Stimulated activated CD4-positive, alpha-beta T cell treated with anti-CD3 and anti-CD28 coated beads, Interleukin-1b, Interleukin-23, amount 100 ng/mL, for 4 hours (primary cell): ENCODE measurements at places on chromosomes 6 and 20.

DNA sequence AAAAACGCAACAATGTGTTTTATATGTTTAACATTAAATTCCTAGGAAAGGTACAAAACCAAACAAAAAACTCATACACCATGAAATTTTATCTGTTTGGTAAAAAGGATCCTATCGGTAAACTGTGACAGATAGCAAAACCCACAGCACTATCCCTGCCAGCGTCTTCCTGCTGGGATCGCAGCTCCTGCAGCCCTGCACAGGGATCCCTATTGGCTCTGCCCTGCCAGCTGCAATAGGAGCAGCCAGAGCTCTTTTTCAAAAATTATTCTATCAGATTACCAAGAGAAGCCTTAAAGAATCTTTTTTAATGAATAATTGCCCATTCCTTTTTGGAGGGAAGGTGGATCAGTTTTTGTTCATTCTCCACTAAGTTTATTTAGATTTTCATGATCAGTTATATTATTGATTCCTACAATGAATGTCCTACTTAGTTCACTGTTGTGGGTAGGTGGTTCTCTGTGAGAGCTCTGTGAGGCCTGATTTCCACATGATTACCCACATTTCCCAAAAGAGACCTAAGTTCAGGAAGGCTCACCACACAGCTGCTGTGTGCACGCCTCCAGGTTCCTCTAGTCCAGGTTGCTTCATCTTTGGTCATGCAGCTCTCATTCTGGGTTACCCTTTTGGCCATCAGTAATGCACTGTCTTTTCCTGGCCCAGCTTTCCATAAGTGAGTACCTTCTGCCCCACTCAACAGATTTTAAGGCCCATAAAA lies 293.8 kb downstream of the FRK start:
- DNase-seq, result no peak

DNA sequence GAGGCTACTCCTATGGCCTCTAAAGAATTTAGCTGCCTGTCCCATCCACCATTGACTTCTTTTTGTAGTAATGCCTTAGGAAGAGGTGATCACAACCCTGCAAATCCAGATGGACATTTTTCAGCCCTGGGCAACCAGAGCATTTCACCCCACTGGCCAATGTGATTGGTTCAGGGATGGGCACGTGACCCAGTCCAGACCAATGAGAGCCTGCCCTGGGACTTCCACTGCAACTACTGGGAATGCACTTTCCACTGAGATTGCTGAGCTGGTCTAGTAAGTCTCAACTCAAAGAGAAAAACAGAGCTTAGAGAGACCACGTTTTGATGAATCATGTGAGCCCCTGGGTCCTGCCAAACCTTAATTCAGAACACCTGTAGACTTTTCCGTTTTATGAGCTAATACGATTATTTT lies 8.9 kb upstream of the UBE2V1 start:
- no peak for DNase-seq

DNA sequence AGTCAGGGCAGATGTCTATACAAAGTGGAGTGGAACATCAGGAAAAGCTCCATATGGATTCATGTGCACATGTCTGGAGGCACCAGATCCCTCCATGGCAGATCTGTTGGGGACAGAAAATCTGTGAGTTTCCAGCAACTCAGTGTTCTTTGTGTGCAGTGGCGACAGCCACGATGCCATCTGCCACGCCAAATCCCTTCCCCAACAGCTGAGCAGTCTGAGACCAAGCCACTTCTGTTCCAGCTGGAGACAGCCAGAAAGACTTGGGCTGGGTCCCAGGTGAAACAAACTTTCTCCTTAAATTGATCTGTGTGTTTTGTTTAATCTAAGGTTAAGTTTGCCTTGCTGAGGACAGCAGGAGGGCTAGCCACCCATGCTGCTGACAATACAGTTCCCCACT lies 22.9 kb downstream of the FKBP1A start:
- no peak for DNase-seq

- no peak for DNase-seq
These were observed 156.9 kb downstream of the VEGFA start for GRCh38 chr6:43926634-43927531.

GRCh38 chr6:21984135-21984534 lies 312.7 kb downstream of the PRL start:
- no peak for DNase-seq

DNA sequence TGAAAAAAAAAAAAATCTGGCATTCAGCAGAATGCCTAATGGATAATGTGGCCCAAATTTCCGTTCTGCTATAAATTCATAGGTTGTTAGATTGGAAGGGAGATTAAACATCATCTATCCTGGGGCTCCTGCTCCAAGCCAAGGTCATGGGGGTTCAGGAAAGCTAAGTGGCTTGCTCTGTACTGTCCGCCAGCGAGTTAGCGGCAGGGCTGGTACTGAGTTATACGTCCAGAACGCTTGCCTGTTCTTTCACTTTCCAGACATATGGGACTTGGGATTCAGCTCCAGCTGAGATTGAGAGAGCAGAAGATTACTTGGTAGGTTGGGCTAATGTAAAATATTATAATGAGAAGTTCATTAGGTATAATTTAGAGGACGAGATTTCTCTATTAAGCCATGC lies 858 bp downstream of the RWDD1 start:
- DNase-seq, result no peak

DNA sequence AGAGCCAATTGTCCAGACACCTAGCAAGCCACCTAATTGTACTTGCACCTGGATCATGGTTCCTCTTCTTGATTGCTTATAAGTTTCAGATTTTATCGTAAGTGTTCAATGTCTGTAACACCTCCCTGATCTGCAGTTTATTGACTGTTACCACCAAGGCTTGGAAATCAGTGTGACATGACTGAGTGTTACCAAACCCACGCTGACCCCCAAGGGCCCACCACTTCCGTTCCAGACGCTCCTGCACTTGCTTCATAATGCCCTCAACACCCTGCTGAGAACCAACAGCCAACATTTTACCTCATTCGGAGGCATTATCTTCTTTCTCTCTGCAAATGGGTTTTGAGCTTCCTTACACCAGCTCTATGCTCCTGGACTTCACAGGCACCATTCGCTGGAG lies 6.3 kb downstream of the CCR6 start:
- DNase-seq, result no peak

- no peak for DNase-seq
These were observed 180.3 kb downstream of the THBS2 start for GRCh38 chr6:169073311-169073710.

GRCh38 chr6:142665393-142665792 lies 279.6 kb downstream of the HIVEP2 start:
- no peak for DNase-seq

DNA sequence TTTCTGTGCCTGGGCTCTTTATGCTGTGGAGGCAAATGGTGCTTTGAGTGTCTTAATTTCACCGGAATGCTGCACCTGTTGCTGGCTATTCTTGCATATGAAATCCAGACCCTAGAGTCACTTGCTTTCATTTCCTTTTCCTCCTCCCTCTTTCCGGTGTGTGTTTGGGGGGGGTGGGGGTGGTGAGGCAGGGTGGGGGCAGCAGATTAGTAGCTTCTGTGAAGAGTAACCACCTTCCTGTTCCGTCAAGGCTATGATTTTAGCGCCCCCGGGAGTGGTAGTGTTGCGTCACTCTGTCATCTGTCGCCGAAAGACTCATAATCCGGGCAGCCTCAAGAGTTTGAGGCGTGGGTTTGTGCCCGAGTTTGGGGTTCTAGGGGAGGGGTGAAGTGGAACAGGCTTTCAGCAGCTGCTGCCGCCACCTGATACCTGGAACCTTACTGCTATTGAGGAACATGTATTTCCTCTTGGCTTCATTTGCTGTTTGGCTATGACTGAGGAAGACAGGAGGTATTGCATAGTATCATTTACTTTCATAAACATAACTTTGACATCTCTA lies 49.1 kb downstream of the UTRN start:
- DNase-seq, result peak; percentile 63

DNA sequence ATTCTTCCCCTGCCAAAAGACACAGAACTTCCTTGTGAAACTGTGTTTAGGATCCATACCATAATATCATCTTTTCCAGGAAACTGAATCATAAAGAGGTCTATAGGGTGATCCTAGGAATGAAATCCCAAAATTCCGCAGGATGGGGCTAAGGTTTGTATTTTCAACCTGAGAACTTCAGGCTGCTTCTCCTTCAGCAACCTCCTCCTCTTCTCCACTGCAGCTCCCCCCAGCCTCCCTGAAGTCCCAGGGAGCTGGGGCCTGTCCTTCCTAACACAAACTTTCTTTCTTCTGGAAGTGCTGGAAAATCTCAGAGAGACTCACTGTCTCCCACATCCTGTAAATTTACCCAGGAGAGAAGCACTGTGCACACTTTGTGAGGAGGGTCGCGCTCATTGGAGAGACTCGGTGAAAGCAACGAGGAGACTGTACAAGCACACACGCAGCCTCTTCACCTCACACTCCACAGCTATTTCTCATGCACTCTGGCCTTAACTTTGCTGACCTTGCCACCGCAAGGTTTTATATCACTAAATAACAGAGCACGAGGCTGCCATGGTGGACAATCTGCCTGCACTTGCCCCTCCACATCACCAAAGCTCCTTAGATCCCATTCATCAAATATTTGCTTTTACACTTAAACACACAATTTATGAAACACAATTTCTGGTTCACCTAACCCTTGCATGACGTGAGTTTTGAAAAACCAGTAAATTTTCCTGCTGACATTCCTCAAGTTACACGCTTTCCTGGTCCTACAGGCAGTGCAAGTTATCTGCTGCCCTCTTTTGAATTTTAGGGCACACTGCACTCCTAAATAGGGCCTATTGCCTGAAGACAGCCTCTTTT lies 14.3 kb downstream of the ID4 start:
- DNase-seq, result no peak

DNA sequence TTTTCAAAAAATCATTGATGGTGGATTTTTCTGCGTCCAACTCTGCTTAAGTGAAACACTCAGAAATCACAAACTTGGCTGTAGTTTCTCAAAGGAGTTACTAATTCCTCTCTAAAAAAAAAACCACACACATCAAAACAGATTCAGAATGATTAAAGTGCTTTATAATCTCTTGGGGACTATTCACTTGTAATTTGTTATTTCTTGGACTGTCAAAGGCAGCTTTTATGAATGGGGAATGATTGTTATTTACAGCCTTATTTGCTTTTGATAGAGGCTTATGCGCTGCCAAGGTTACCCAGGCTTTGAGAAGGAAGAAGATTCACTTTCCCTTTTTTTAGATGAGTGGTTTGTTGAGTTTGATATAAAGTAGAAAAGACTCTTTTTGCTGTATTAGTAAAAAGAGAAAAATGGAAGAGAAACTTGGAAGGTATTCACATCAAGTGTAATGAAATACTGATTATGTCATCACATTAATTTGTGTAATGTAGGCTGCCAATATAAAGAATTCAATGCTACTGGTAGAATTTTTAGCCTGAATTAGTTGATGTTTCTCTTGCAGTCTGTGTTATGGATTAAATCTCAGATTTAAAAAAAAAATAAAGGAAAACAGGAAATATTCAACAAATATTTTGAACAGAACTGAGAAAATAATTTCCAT lies 381.0 kb upstream of the SASH1 start:
- DNase-seq, result no peak

DNA sequence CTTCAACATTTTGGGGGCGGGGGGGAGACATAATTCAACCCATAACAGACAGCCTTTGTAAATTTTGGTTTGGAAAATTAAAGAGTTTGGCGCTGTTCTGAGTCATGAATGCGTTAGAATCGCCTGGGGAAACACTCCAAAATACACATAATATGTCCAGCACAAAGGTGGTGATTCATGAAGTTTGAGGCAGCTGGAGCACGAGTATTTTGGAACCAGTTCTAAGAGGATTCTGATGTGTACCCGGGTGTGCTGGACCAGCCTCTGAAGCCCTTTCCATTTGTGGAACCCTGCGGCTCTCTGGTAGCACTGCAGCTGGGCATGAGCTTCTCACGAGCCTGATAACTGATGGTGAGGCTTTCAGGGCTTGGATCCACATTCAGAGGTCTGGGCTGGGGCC lies 4.7 kb downstream of the GMPR start:
- no peak for DNase-seq

DNA sequence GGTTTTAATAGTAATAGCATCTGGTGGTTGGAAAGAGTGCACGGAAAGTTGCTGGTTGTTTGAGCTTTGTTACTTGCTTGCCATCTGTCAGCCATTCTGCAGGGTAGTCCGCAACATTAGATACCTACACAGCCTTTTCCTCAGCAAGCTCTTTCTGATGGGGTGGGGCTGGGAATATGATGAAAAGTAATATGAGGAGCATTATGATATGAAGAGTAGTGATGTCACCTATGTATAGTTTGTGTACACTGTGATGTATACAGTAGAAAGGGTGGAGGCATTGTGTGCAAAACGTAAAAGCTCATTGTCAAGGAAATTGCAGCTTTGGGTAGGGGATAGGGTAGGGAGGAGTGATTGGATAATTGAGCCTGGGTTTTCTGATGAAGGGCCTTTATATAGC lies 16.1 kb downstream of the SCAF8 start:
- DNase-seq, result no peak

GRCh38 chr6:41600499-41601247 lies 37.6 kb upstream of the MDFI start:
- DNase-seq, result no peak

DNA sequence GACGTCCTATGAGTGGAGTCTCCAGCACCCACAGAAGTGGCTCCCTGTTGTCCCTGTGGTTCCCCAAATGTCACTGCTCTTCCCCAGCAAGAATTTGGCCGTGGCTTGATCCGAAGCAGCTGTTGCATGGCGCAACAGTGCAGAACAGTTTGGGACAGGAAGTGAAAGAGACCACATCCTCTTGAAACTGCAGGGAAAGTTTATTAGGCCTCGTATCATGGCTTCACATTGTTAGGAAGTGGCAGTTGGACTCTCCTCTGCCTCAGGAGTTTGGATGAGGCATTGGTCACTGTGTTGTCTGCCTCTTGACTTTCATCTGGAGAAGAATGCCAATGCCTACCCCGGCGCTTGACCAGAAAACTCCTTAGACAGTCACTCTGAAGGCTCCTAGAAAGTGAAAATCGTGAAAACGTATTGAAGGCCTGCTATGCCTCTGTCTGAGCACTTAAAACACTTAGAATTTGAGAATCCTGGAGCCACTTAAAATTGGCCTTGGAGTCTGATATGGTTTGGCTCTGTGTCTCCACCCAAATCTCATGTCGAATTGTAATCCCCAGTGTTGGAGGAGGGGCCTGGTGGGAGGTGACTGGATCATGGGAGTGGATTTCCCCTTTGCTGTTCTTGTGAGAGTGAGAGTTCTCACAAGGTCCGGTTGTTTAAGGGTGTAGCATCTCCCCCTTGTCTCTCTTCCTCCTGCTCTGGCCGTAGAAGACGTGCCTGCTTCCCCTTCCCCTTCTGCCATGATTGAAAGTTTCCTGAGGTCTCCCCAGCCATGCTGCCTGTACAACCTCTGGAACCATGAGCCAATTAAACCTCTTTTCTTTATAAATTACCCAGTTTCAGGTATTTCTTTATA lies 334.9 kb upstream of the JARID2 start:
- DNase-seq, result no peak

DNA sequence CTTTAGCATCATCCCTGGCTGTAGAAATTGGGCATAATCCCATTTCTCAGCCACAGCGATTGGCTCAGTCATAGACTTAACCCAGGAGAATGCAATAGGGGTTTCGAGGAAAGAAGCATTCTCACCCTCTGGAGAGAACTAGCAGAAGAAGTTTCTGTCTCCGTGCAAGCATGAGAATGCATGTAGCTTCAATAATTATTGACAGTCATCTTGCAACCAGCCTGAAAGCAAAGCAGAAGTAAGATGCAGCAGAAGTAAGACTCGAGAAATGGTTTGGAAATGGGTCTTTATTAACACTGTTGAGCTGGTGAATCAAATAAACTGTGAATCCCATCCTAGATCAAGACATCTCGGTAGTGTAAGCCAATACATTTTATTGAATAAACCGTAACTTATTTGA lies 828.8 kb upstream of the GJE1 start:
- no peak for DNase-seq

- DNase-seq, result no peak
These were observed 228.8 kb downstream of the TBC1D32 start for GRCh38 chr6:121105461-121105860.
